Sigmoid colon (tissue), 7 donors: ENCODE measurements at places on chromosomes 12 and 14.

DNA sequence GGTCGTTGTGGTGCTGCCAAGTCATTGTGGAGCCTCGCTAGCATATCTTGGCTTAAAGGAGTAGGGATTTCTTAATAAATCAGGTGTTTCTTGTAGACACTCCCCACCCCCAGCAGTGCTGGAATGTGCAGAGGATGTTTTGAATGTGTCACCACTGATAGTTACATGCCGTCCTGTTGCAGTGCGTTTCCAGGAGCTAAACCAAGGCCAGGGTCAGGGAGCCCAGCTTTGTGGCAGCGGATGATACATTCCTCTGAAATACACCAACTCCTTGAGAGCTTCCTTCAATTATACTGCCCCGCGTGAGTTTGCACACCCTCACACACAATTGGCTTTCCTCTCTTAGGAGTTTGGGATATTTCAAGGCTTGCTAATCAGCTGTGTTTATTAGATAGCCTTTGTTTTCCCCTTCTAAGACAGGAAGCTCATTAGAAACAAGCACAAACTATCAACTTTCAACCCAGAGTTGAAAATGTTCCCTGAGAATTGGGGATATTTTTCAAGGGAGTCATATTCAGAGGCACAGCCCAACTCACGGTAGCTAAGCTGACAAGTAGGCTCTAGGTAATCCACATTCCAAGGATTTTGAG is 154.9 kb downstream of the C12orf75 start:
- no peak for DNase-seq

- no peak for DNase-seq
These were observed 113.9 kb downstream of the AEBP2 start for GRCh38 chr12:19553175-19553574.

DNA sequence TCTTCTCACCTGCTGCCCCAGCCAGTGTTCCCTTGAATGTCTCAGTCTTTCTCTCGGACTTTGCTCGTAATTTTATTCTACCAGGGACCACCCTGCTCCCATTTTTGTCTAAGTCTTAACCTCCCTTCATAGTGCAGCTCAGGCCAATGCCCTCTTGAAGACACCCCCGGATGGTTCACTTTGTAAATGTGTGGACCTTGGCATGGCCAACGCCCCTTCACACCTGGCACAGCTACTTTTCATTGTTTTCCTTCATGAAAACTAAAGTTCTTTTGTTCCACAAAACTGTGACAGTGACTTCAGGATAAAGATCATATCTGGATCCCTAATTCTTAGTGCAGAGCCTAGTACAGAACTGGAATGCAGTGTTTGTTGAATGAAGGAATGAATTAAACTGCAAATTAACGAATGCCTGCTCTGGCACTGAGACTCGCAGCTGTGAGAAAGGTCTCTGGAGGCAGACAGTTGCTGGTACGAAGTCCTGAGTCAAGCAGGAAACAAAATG is 3.5 kb upstream of the RNASE4 start:
- DNase-seq: no peak

DNA sequence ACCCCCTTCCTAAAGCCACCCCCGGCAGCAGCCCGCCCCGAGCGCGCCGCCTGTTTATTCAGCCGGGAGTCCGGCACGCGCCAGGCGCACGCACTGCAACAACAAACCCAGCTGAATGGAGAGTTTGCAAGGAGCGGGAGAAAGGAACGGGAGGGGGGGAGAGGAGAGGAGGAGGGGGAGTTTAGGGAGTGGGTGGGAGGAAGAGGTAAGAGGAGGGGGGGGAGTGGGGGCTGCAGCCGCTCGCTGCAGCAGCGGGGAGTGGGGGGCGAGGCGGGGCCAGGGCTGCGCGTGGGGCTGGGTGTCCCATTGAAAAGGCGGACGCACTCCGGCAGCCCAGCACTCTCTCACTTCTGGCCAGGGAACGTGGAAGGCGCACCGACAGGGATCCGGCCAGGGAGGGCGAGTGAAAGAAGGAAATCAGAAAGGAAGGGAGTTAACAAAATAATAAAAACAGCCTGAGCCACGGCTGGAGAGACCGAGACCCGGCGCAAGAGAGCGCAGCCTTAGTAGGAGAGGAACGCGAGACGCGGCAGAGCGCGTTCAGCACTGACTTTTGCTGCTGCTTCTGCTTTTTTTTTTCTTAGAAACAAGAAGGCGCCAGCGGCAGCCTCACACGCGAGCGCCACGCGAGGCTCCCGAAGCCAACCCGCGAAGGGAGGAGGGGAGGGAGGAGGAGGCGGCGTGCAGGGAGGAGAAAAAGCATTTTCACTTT is at the start of gene ASCL1:
ASCL1 (plus strand) TSS at position 336 of the 712 bp plus-strand sequence. CDS start 571 bp downstream, outside the sequence.
- no peak for DNase-seq

- no peak for DNase-seq
These were observed 7.2 kb downstream of the A2ML1 start for GRCh38 chr12:8829621-8830020.

DNA sequence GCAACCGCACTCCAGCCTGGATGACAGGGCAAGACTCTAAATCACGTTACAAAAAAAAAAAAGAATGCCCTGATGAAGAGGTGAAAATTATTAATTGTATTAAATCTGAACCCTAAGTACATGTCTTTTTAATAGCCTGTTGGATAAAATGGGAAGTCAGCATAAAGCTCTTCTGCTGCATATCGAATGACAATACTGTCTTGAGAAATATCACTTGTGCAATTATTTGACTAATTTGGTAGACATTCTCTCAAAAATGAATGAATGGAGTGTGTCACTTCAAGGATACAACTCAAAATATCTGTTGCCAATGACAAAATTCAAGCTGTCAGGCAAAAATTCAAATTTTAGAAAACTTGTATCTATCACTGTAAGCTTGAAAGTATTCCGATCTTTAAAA is 38.9 kb downstream of the DNAI7 start:
- DNase-seq: no peak

GRCh38 chr12:120363274-120363855 is 5.6 kb downstream of the MSI1 start:
- no peak for DNase-seq

DNA sequence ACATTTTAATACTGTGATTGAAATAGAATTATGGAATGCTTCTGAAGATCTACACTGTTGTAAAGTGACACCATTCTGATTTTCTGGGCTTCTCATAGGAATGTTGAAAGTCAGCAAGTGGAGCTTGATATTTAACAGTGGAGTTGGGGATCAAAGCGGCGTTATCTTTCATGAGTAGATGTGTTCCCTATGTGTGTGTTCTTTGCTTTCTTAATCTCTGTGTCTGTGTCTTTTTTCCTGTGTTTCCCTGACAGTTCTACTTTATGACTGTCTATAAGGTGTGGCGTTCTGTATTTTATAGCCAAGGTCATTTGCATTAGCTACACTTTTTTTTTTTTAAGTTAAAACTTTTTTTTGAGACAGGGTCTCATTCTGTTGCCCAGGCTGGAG is 24.7 kb downstream of the SYNE2 start:
- no peak for DNase-seq

DNA sequence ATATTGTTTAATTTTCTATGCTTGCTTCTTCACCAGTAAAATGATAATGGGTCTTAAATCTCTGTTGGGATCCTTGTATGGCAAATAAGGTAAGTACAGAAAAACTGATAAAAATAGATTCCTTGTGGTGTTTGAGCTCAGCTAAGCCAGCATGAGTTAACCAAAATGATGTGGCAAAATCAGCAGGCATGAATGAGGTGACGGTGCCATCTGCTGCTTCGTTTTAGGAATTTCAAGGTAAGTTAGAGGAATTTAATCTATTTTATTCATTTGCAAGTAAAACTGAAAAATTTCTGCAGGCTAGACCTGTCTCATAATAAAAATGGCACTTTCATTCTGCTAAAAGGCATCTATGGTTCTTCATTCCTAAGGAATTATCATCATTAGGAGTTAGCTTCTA is 10.0 kb upstream of the CLEC7A start:
- DNase-seq: no peak

- no peak for DNase-seq
These were observed 9.2 kb upstream of the TIGAR start for GRCh38 chr12:4311776-4312175.

GRCh38 chr14:37592482-37593408 is 2.3 kb downstream of the FOXA1 start:
- DNase-seq: no peak

- DNase-seq: no peak
These were observed 23.8 kb upstream of the GALNT9 start for GRCh38 chr12:132352896-132353800.

GRCh38 chr14:61211476-61212255 is 69.5 kb downstream of the TMEM30B start:
- DNase-seq: no peak

DNA sequence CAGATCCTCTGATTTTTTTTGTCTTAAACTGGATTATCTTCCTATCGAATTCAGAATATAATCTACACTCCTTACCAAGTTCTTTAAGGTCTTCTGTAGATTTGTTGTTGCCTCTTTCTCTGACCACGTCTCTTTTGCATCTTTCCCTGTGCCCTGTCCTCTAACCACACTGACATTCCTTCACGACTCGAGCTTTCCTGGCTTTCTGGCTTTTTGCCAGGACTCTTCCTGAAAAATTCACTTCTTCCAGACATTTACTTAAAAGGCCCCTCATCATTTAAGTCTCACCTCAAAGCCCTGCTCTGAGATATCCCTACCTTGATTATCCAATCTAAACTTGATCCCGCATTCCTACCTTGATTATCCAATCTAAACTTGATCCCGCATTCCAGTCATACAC is 422.3 kb upstream of the DCN start:
- no peak for DNase-seq

DNA sequence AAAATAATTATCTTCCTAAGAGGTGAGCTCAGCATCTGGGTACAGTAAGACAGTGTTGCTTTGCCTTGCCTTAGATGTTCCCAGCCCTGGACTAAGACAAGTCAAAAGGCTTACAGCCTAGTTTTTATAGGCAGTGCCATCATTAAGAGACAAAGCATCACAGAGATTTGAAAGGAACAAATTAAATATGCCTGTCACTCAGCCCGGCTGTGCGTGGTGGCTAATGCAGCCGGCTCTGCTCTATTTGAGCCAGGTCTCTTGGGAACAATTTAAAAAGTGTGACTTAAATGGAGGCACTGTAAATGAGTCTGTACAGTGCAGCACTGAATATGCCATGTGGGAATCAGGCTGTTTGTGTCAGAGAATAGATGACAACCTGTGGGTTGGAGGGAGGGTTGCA is 1687.4 kb upstream of the FLRT2 start:
- DNase-seq: no peak

DNA sequence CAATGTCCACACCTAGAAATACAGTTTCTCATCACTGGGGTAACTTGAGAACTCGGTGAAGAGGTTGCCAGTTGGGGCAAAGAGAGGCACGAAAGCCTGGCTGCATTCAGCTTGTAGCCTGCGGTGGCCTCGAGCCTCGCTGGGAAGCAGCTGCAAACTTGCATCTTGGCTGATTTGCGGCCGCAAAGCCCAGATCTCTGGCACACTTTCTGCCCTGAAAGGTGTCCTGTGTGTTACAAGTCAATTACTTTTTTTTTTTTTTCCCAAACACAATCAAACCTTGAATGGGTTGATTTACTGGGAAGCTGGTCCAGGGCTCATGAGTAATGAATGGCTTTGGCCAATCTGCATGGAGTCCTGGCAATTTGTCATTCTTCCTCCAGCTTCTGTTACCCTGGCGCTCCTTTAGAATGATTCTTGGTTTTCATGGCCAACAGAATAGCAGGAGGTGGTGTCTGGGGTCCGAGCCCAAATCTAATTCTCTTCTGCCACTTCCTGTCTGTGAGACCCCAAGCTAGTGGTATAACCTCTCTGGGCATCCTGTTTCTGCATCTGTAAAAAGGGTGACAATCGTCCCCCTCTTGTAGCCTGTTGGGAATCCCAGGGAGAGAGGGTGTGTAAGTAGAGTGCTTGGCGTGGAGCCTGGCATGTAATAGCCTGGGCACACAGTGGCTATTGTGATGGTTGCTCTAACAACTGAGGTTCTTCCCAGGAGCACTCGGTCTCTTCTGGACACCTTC is 6.7 kb downstream of the BCL7A start:
- no peak for DNase-seq

DNA sequence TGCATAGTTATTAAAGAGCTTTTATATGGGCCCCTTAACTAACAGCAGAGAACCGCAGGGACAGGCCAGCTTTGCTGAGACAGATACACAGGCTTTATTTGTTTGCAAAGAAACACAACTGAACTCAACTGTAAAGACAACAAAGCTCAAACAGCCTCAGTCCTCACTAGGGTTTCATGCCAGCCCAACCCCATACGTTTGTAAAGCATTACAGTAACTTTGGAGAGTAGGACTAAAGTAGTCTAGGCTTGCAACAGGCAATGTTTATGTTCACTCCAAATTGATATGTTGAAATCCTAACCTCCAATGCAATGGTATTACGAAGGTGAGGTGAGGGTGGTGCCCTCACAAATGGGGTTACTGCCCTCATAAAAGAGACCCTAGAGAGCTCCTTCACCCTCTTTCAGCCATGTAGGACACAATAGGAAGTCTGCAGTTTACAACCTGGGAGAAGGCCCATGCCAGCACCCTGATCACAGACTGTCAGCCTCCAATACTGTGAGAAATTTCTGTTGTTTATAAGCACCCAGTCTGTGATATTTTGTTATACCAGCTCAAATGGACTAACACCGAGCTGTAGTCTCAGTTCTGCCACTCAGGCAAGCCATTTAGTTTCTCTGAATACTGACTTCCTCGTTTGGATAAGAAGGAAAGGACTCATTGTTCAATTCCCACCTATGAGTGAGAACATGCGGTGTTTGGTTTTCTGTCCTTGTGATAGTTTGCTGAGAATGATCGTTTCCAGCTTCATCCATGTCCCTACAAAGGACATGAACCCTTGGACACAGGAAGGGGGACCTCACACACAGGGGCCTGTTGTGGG is 35.2 kb downstream of the PPM1H start:
- no peak for DNase-seq

DNA sequence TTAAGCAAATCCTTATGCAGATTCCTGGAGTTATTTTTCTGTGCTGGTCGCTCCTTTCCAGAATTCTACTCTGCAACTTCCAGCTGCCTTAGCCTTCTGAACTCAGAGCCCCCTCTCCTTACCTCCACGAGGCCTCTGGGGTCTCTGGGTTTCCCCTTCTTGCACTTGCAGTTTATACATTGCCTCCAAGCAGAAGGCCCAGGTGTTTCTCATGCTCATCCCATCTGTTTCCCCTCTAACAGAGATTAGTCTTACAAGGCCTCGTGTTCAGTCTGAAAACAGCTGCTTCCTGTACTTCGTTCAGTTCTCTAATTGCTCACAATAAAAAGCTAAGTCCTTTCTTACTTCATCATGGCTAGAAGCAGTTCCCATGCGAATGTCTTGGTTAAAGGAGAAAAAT is 134.4 kb upstream of the FGD4 start:
- no peak for DNase-seq

DNA sequence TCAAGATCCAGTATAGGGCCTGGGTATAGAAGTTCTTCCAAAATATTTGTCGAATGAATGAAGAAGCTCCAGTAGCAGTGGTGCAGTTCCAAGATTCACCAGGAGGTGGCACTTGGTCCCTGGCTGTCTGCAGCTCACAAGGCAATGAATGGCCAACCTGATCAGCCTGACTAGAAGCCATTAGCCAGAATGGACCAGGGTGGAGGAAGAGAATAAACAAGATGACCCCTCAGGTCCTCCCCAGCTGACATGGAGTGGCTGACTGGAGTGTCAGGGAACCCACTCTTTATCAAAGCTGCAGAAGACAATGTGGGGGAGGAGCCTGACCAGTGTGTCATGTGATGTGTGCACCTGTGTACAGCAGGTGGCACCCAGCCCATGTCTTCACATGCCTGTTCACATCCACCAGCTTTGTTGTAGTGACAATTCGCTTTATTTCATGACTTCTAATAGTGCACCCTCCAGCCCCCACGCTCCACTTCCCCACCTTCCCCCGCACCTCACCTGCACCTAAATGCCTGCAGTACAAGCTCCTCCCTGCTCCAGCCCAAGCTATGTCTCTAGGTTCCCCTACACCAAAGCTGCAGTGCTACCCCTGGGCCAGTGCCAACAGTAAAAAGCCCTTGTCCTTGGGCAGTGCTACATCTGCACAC is 3.0 kb downstream of the LTBP2 start:
- DNase-seq: peak; percentile 88
